ENCODE measurements at places on chromosomes 2 and 18.

- no peak for DNase-seq
Measured at GRCh38 chr2:223576873-223577272, 25.3 kb downstream of the SCG2 start.

DNA sequence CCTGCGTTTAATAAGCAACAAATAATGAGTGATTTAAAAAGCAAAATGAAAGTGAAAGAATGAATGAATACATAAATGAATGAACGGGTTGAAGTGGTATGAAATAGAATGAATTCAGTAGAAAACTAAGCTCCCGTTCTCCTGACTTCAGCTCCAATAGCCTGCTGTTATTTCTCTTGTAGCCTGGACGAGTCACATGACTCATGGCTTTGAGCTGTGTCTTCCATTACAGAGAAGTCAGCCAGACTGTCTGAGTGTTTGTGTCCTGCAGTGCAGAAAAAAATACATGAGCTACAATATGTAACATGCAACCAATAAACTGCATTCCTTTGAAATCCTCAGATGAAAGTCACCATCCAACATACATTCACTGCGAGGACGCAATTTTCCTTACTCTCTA is 21.2 kb downstream of the SCG2 start:
- no peak for DNase-seq

DNA sequence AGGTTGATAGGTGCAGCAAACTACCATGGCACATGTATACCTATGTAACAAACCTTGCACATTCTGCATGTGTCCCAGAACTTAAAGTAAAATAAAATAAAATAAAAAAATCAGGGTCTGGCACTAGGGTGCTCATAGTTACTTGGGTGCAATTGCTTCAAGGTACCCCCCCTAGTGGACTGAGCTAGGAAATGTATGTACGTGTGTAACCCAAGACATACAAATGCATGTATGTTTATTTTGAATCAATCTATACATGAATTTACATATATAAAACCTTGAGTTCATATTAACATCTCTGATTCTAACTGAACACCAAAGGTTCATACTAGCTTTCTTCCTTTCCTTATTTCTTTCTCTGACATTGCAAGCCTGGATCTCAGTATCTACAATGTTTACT is 51.5 kb downstream of the USP37 start:
- no peak for DNase-seq

DNA sequence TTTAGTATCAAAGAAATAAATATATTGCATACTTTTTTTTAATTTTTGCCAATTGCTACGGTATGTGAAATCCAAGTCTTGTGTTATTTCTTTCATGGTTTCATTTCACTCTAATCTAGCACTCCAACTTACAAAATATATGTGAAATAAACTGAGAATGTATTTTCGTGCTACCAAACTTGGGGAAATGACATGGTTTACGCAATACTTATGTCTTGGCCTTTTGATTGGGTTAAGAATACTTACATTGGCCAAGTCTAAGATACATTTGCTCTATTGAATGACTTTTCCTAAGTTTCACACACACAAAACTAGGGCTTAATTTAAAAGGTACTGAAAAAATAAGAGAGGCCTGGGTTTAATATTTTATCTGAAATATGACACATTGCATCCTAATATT is 80.5 kb downstream of the VRK2 start:
- DNase-seq = no peak

GRCh38 chr2:74915743-74916142 is 42.7 kb upstream of the POLE4 start:
- no peak for DNase-seq

- no peak for DNase-seq
Measured at GRCh38 chr2:68018727-68019126, 44.1 kb downstream of the C1D start.

DNA sequence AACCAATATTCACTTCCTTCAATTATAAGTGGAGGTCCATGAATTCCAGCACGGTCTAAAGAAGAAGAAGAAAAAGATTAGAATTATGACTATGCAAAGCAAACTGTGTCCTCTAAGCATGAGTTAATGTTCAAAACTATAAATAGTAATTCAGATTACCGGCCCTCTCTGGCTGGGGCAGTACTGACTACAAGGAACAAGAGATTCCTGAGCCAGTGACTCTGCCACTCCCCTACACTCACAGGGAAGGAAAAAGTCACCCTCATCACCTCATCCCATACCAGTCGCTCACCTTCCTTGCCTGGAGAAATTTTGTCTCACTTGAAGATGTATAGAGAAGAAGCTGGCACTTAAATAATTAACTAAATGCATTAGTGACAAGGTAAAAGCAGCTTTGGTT is 56.5 kb upstream of the CD302 start:
- DNase-seq = no peak
